ENCODE measurements at places on chromosomes 11 and 22. TPM values are rescaled to one million over a fixed set of nuclear protein-coding genes. Genes with fewer than 3 reads are reported as not detected.

DNA sequence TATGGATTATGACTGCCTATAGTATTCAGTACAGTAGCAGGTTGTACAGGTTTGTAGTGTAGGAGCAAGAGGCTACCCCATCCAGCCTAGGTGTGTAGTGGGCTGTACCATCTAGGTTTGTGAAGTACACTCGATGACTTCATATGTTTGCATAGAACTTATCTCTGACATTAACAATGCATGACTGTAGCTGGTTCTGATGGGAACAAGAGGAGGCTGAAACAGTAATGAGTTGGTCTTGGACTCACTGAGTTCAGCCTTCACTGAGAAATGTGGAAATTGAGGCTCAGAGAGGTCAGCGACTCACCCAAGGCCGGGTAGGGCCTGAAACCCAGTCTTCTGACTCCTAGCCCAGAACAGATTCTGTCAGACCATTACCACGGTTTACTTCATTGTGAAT lies 13.0 kb downstream of the MYO7A start:
- DNase-seq = no peak

Gene TH
- polyA plus RNA-seq = 0.09 TPM

Gene SLCO2B1
- polyA plus RNA-seq = 0.03 TPM

DNA sequence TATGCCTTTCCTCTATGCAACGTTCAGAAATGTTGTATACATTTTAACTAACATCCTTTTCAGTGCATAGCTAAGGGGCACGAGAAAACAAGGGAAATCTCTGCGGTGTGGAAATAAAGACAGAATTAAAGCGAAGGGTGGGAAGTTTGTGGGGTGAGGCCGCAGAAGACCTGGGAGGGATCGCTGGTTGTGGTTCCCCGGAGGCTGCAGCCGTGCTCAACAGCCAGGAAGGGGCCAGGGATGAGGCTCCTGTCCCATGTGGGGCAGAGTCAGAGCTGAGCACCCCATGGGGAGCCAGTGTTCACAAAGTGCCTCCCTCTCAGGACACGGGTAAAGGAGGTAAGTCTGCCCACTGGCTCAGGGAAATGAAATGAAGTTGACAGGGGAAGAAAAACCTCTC lies 67.5 kb downstream of the MYEOV start:
- no peak for DNase-seq

DNA sequence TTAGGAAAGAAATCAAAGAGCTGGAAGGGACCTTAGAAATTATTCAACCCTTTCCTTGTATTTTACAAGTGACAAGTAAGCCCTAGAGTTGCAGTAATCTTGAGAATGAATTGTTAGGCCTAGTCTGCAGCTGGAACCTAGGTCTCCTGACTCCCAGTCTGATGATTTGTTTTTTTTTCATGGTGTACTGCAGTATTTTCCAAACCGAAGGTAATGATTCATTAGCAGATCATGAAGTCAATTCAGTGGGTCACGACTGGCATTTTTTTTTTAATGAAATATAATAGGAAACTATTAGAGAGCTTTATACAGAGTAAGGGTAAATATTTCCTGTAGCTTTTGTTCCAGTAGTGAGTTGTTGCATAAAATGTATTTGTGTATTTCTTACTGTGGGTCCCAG lies 42.8 kb downstream of the EXT2 start:
- DNase-seq = no peak

DNA sequence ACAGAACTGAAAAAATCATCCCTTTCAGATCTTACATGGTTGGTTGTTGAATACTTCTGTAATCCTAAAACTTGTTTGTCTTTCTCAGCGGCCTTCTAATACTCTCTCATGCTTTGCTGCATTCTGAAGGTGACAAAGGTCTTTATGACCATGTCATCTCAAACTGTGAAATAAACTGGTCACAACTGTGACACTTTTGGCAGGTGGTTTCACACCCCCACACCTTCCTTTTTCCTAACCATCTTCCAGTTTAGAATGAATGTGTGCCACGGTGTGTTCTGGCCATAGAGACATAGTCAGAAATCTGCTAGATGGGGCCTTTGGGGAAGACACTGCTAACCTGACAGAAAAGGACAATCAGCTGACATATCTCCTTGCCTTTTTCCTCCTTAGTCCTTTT lies 14.7 kb upstream of the RFPL3 start:
- DNase-seq = no peak

DNA sequence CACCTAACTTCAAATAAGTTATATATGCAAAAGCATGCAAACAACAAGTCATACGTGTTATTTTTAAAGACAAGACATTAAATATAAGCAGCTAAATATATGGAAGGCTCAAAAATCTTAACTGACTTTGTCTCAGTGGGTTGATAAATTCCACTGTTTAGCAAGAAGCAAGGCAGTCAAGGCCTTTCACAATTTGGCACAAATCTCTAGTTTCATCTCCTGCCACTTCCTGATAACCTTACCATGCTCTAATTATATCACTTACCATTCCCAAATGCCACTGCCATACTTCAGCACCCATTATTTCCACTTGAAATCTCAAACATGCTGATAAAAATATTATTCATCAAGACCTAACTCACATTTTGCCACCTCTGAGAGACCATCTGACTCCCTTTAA lies 24.8 kb downstream of the DCUN1D5 start:
- DNase-seq = no peak

Gene MAP4K2
- polyA plus RNA-seq = 20.1 TPM

- no peak for DNase-seq
These were observed 69.9 kb upstream of the RTL6 start for GRCh38 chr22:44567846-44568493.

Gene BLID
- polyA plus RNA-seq = not detected

DNA sequence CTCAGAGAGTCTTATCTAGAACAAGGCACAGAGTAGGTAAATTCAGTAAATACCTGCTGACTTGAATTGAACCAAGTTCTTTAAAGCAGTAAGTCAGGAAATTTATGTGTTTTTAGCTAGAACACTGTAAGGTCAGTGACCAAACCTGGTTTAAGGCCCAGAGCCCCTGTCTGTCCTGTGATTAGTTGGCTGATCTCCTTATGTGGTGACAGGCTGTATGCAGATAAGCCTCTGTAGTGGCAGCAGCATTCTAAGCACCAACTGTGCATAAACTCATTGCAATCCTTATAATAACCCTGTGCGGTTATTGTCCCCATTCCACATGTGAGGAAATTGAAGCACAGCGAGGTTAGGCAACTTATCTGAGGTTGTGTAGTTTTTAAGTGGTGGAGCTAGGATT lies 40.5 kb downstream of the FBXO7 start:
- no peak for DNase-seq

Gene RANBP1
- 343 TPM for polyA plus RNA-seq

Gene SLC6A5
- not detected for polyA plus RNA-seq

DNA sequence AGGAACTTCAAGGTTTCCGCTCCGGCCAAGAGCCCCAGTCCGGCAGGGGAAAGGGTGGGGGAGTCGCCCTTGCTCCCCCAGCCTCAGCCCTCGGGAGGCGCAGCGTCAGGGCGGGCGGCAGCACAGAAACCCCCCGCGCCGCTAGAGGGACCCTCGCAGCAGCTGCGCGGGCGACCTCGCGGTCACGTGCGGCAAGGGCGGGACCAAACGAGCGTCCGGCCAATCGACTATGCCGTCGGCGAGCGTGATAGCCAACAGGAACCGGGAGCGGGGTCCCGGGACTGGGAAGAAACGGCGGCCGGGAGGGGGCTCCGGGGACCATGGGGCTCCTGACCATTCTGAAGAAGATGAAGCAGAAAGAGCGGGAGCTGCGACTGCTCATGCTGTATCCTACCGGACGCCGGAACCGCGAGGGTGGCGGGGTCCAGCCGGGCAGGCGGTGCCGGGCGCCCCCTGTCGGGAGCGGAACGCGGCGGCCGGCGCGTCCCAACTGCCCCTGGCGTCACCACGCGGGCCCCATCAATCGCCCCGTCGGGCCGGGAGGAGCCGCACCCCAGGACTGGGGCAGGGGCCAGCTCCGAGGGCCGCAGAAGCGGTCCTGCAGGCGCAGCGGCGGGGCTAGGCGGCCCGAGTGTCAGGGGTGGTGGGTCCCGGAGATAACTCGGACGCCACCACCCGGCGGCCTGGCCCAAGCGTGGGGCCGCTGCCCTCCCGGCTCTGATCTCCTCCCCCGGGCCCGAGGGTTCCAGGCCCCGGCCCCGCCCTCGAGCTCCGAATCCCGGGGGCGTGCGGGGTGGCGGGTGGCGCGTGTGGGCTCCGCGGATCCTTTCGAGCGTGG lies at the start of gene ARL2:
TSS of gene ARL2 (plus strand) at position 273 of the 838 bp plus-strand sequence. CDS start at position 321, 48 bp downstream.
- DNase-seq = peak; percentile 94

- no peak for DNase-seq
These were observed 513.0 kb downstream of the RAB38 start for GRCh38 chr11:87662287-87662686.

DNA sequence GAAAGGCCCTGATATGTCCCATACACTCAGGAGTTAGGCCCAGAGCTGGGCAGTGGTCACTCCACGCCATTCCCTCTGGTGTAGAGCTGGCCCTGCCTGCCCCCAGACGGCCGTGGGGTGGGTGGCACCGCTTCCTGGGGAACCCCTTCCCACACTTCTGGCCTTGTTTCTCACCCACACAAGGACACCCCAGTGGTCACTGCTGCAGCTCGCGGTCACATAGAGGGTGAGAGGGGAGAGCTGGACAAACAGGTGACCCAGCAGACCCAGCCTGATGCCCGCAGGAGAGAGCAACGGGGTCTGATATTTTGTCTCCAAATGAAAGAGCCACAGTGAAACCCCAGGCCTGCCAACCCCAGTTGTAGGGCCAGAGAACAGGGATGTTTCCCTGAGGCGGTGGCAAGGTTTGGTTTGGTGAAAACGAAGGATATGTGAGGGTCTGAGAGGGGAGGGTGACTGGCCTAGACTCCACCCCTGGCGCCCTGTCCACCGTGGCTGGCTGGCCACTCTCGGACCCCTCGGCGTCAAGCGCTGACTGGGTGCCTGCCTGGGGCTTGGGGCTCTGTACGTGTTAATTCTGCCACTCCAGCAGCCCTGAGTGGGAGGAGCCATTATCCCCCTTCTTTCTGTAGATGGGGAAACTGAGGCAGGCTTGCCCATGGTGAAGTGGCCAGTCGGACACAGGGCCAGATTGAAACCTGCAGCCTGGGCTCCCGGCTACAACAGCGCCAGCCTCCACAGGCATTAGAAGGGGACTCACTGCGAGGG lies 71.0 kb upstream of the PPARA start:
- no peak for DNase-seq

DNA sequence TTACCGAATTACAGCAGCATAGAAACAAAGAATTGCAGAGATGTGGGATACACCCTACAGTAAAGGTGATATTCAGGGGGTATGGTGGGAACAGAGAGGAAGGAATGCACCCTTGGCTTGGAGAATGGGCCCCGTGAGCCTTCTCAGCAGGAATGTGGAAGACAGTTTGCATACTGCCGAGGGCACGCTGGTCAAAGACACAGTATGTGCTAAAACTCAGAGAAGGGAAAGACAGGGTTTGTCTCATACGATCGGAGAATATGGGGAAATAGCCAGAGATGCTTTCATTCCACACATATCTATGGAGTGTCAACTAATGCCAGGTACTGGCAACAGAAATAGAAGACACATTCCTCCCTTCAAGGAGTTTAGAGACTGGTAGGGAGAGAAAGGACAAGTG lies 36.9 kb downstream of the UBASH3B start:
- no peak for DNase-seq

DNA sequence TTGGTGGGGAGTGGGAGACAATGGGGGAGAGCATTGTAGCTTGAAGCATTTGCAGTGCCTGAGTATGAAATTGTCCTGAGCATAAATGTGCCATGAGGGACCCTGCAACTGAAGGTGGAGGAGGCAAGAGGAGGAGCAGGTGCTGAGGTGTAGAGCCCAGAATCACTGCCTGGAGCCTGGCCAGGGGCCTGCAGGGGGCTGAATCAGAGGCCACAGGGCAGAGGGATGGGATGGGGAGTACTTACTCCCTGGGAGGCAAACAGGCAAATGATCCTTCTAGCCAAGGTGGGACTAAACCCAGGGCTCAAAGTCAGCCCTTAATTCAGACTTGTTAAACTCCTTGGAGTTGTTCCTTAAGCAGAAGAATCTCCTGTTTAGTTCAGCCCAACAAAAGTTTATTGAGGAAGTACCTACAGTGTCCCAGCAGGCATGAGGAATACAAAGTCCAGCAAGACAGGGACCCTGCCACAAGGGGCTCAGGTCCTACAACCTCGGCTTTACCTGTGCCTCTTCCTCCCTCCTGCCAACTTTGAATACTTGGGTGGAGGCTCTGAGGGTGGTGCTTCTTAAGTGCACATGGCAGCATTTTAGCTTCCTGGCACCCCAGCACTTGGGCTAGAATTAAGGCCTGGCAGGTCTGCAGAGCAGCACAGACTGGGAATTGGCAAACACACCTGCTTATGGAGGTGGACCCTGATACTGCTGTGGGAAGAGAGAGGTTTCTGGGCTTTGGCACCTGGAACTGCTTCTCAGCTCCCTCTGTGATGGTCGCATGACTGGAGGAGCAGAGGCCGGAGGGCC lies 20.0 kb downstream of the MICAL2 start:
- no peak for DNase-seq

Gene CASTOR1
- polyA plus RNA-seq = 36.0 TPM

Gene BCL2L13
- polyA plus RNA-seq = 20.7 TPM

Gene GDPD4
- polyA plus RNA-seq = not detected

GRCh38 chr11:304915-305843 lies 2.4 kb upstream of the IFITM2 start:
- DNase-seq = no peak

DNA sequence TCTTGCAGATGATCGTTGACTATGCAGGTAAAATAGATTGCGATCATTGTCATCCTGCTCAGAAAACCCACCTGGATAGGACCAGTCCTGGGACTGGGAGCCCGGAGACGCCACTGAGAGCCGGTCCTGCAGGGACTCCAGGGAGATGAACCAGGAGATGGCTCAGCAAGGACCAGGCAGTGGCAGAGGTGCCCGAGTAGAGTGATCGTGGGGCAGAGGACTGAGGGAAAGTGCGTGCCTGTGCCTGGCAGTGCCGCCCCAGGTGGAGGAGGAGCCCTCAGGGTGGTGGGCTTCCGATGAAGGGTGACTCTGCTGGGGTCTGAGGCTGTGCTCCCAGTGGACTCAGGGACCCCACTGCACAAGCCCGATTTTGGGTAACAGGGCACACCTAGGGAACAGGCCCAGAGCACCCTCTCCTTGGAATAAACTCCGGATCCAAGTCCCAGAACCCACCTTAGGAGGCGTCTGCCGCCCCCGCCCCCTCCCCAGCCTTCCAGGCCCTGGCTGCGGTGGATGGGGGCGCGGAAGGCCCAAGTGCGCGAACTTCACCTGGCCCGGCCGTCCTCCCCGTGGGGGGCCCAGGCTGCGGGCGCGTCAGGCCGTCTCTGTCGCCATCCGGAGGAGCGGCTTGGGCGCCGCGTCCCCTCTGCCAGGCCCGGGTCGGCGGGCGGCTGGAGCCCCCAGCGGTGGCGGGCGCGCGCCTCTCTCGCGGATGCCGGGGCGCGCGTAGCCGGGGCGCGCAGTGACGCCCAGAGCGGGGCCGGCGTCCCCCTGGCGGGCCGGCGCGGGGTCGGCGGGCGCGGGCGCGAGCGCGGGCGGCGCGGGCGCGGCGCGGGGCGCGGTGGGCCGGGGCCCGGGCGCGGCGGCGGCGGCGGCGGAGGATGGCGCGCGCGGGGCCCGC lies 1338.8 kb downstream of the BRD1 start:
- no peak for DNase-seq

Gene ANGPTL5
- polyA plus RNA-seq = not detected

- DNase-seq = no peak
These were observed 9.4 kb upstream of the NLRP10 start for GRCh38 chr11:7974668-7975067.

Gene PNPLA3
- polyA plus RNA-seq = 17.5 TPM

- peak; percentile 66 for DNase-seq
These were observed 19.2 kb upstream of the TALDO1 start for GRCh38 chr11:727859-728748.

- no peak for DNase-seq
These were observed 477.6 kb downstream of the SOX6 start for GRCh38 chr11:15878756-15879155.

Gene TSKU
- 40.7 TPM for polyA plus RNA-seq

- DNase-seq = no peak
These were observed 716.6 kb downstream of the BRD1 start for GRCh38 chr22:49111085-49111484.

All from H1 (cell line).